ENCODE measurements at places on chromosomes 11 and 22.

DNA sequence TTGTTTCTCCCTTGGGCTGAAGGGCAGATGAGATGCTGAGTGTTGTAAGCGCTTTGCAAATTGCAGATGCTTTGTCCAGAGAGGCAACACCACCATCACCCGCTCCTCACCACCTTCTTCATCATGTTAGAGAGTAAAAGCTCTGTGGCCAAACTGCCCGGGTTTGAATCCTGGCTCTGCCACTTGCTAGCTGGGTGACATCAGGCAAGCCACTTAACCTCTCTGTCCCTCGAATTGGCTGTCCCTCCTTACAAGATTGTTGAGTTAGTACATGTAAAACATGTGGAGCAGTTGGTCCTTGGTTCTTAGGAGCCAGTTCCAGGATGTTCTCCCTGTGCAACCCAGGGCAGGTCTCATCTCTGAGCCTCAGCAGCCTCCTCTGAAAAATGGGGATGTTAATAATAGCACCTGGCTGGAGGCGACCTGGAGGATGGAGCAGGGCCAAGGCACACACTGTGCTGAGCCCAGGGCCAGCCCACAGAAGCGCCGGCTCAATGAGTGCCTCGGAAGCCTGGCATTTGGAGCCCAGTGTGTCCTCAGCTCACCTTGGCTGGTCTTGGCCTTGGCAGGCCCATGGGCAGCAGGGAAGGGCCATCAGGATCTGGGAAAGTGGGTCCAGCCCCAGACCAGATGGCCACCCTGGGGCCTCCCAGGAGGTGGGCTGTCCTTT, 10.5 kb downstream of the C11orf86 start:
- DNase-seq, result no peak

GRCh38 chr11:23543651-23544222, 683.5 kb upstream of the CCDC179 start:
- DNase-seq, result no peak

- no peak for DNase-seq
These were observed 77.4 kb upstream of the USP47 start for GRCh38 chr11:11764423-11764803.

DNA sequence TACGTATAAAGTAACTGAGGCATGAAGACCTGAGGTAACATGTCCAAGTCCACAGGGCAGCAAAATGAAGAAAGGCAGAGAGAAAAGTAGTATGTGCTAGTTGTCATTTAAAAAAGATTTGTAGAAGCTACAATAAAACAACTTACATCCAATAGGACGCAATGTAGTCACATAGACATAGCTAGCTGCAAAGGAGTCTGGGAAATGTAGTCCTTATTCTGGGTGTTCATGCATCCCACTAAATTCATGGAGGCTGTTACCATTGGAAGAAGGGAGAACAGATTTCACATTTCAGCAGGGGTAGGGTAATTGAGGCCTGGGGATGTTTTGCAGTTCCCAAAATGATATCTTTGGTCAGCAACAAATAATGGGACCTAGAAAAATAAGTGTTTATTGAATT, 571.4 kb downstream of the MIAT start:
- no peak for DNase-seq

DNA sequence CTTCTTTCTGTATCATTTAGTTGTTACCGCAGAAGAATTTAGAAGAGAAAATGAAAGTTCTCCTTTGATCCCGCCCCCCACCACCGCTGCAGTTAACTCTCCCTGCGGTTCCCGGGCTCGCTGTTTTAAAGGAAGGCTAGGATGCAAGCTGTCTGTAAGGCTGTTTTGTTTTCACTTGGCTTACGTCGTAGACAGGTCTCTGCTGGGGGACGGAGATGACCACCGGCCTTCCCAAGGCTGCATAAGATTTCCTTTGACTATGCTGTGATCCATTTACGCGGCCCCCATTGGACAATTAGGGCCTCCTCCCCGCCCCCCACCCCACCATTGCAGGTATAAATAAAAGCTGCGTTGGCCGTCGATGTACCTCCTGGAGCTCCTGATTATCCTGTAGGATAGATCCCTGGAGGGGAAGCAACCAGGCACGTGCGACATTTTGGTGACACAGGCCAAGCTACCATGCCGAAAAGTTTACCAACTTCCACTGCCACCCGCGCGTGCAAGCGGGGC, 1.4 kb upstream of the CPT1A start:
- DNase-seq, result peak; percentile 32

DNA sequence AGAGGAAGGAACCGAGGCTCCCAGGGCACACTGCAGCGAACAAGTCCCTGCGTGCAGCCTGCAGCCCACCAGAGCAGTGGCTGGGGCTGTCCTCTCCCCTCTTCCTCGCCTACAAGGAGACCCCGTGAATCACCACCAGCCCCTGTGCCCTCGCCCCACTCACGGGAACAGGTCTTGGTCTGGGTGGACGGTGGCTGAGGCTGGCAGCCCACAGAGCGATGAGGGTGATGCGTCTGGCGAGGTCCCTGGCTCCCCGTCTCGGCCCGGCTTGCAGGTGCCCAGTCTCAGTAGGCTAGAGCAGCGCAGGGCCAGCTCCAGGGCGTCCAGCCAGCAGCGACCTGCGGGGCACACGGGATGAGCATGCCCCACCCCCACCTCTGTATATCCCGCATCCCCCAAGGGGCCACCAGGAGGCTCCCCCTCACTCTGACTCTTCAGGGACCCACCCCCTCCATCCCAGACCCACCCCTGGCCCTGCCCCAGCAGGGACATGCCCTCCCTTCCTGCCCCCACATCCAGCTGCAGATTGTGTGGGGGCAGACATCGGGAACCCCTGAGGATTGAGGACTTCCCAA, 50.5 kb upstream of the CARS1 start:
- no peak for DNase-seq

GRCh38 chr11:17612221-17613188, 65.4 kb downstream of the OTOG start:
- no peak for DNase-seq

- DNase-seq, result no peak
These were observed 3.4 kb downstream of the IRF7 start for GRCh38 chr11:612201-612960.

GRCh38 chr11:37264783-37265182, 666.7 kb upstream of the RAG2 start:
- no peak for DNase-seq

GRCh38 chr11:66081505-66081904, 11.4 kb downstream of the PACS1 start:
- DNase-seq, result no peak

DNA sequence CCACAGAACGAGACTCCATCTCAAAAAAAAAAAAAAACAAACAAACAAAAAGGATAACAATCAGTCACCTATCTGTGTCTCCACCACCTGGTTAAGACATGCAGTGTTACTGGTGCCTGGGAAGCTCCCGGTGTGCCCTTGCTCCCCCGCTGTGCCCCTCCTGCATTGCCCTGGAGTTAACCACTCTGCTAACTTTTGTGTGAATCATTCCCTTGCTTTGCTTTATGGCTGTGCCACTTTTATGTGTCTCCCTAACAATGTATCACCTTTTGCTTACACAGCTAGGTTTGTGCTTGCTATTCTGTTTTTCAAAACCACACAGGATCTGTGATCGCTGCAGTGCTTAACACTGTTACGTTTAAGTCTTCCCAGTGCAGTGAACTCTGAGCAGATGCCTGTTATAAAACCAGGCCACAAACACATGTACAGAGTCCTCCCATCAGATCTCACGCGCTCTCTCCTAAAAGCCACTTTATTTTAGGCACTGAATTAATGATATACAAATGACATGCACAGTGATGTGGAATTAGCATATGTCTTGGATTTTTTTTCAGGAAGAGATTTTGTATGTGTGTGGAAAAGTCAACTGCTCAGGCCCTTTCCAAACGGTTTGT, 69.9 kb downstream of the BUD13 start:
- no peak for DNase-seq

DNA sequence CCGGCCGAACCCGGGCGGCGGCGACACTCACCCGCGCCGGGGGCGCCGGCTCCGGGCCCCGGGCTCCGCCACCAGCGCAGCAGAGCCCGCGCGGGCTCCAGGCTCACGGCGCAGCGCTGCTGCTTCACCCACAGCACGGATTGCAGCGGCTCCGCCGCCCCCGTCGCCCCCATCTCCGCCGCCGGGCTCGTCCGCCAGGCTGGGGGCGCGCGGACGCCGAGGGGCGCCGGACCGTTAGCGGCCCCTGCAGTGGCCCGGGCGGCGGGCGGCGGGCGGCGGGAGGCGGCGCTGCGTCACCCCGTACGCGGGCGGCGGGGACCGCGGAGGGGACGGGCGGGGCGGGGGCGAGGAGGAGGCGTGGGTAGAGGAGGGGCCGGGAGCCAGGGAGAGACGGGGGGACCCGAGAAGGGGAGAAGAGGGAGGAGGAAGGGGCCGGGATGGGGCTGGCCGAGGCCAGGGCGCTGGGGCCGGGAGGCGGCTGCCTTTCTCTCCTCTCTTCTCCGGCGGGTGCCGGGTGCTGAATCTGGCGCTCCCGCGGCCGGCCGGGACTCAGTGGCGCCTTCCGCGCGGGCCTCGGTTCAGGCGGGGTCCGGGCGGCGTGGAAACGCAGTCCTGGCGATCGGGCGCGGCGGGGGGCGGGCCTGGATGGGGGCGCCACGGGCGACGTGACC, at the start of gene CERK:
TSS of gene CERK (minus strand) at position 277 of the 671 bp plus-strand sequence. CDS start at position 173, 104 bp downstream.
- no peak for DNase-seq

DNA sequence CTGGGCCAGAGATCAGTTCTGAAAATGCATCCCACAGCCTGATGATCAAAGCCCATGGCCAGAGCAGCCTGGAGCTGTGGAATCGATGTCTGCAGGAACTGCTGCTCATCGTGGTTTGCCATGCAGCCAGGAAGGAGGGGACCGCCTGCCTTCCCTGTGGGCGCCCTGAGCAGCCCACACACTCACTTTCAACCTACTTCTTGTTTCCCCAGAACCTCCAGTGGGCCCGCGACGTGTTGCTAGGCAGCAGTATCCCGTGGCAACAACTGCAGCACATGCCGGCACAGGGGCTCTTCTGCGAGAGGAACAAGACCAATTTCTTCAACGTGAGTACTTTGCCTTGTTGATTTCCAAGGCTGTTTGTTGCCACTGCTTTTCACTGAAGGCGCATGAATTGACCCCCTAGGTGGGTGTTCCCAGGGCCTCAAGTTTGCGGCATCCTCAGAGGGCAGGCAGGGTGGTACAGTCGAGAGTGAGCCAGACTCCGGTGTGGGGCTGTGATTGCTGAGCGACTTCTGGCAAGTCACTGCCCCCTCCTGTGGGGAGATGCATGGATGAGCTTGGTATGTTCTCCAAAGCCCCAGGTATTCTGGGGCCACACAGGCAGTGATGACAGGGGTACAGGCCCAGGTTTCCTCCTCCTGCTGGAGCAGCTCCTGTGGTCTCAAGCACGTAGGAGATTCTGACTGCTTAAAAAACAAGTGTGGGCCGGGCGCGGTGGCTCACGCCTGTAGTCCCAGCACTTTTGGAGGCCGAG, 47.0 kb upstream of the SUSD2 start:
- DNase-seq, result no peak

- DNase-seq, result no peak
These were observed 24.8 kb downstream of the KDM4D start for GRCh38 chr11:94998285-94998684.

DNA sequence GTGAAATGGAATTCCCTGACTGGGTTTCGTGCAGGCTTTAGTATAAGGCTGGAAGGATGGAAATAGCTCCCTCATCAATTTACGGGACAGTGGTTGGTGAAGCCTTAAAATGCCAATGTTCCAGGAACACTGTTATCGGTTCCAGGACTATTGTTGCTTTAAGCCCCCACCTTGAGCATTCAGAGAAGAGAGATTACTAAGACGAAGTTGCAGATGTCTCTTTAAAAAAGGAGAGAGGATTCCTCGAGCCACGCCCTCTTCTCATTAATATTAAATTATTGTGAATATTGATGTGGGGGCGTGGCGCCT, 195 bp upstream of the CREB3L1 start:
- no peak for DNase-seq

GRCh38 chr11:104624021-104624420, 274.2 kb downstream of the CASP12 start:
- no peak for DNase-seq

DNA sequence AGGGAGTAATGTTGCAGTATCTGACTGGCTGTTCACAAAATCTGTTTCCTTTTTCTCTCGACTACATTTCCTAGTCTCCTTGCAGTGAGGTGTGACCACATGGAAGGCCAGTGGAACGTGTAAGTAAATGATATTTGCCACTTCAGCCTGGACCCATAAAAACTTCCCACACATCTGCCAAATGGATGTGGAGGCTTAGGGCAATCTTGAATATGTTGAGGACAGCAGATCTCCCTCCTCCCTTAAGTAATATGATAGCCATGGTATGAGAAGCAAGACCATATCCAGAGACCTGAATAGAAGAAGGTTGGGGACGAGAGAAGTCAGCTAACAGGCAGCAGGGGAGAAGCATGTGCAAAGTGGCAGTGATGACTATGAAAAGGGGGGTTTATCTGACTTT, 33.0 kb upstream of the C11orf87 start:
- DNase-seq, result no peak

DNA sequence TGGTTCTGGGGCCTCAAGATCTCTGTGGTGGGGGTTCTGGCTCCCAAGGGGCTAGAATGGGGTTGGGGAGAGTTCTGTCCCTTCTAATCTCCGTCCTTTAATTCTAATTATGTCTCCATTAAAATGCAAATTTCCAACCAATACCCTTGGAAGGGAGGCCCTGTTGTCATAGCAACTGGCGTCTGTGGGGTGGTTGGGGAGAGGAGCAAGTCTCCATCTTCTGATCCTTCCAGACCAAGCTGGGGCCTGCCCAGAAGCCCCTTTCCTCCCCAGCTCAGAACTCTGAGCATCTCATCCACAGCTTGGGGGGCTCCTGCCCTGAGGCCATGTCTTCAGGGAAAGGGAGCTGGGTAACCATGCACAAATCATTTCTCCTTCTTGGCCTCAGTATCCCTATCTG, 5.4 kb upstream of the RPS19BP1 start:
- no peak for DNase-seq

DNA sequence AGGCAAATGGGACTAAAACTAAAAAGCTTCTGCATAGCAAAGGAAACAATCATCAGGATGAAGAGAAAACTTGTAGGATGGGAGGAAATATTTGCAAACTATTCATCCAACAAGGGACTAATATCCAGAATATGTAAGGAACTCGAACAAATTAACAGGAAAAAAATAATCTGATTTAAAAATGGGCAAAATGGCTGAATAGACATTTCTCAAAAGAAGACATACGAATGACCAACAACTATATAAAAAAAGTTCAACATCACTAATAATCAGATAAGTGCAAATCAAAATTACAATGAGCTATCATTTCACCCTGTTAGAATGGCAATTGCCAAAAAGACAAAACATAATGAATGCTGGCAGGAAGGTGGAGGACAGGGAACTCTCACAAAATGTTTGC, 12.0 kb downstream of the OR52E1 start:
- no peak for DNase-seq

GRCh38 chr11:12110714-12111548, 541 bp downstream of the MICAL2 start:
- no peak for DNase-seq

DNA sequence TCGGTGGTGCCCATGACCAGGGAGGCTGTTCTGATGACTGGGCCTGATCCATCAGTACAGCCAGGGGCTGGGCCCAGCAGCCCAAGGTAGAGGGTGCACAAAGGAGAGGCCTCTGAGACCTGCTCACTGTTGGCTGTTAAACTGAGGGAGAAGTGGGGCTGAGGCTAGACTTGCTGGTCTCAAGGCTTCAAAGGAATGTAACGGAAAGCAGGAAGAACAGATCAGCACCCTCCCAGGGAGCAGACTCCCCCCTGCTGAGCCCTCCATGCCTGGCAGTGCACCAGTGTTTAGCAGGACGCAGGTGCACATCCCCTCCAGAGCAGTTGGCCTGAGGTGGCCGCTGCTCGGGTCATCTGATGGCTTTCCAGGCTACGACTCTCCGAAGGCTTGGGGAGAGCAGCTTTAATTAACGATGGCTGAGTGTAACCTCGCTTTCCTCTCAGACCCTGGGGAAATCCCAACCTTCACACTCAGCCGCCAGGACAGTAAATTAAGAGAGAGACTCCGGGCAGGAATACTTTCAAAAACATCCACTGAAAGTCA, 255.7 kb upstream of the NARS2 start:
- no peak for DNase-seq
